ENCODE measurements at places on chromosomes 7 and 10. TPM values are rescaled to one million over a fixed set of nuclear protein-coding genes. Genes with fewer than 3 reads are reported as not detected.

DEPP1 gene
- total RNA-seq = 0.32 TPM

SPDYE5 gene
- not detected for total RNA-seq

GRCh38 chr7:66617295-66617694, 11.4 kb upstream of the KCTD7 start:
- DNase-seq = no peak

DNA sequence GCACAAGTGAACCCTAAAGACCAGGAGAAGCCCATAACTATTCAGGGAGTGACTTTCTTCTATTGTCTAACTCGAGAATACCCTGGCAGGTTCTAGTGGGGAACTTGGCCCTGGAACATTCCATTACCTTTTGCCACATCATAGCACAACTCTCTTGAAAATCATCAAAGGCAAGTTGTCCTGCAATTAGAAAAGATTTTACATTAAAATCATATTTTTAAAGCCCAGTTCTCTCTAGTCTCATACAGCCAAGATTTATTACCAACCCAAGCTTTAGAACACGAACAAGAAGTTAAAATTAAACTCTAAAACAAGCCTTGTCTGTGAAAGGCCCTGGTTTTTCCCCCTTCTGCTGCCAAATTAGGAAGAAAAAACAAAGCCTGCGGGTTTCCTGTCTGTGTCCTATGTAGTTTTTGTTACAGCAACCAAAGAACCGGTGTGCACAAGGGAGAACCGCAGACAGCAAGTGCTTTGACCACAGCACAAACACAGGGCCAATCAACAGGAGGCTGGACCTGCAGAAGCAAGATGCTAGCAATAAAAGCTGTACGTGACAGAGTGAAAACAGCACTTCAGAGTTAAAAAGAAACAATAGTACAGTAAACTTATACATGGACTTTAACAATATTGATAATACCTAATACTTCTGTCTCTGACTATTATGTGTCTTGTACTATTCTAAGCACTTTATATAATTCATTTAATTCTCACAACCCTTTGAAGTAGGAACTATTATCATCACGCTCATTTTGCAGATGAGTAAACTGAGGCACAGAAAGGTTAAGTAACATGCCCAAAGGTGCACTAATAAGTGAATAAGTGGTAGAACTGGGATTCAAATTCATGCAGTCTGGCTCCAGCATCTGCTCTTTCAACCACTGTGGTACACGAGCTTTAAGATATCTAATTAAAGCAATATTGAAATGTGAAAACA, 65.8 kb downstream of the STK17A start:
- DNase-seq = peak; percentile 55

All from activated naive CD4-positive, alpha-beta T cell treated with anti-CD3 and anti-CD28 coated beads, Interleukin-2, amount 50 U/mL, for 72 hours (primary cell).